Right kidney (tissue), 9 donors: ENCODE measurements at places on chromosomes 1 and 21.

DNA sequence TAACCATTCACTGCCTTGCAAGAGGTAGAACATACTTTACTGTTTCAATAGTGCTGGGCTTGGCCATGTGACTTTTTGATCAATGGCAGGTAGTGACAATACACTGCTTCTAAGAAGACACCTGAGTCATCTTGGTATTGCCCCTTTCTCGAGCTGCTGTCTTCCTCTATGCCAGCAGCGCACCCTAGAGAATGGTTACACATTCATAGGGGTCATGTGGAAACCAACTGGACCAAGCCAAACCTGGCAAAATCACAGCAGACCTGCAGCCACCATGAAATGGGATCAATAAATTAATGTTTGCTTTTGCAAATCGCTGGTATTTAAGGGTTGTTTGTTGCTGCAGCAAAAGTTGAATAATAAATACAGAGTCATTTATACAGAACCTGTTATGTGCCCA lies 122.3 kb downstream of the GRIK1 start:
- DNase-seq = no peak

DNA sequence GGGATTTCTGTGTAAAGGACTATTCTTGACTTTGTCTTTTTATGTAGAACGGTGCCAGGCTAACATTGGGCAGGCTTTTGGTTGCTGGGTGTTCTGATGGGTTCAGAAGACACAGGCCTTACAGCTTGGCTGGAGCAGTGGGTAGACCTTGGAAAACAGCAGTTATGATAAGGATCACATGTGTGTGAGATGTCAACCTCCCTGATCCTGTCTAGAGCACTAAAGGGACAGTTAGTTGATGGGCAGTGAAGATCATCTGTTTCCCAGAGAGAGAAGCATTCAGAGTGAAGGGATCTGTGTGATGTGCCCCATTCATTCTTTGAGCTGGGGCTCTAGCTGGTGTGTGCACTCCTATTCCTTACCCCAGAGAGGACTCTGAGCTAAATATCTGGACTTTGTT lies 88.0 kb downstream of the NOS1AP start:
- DNase-seq = no peak

DNA sequence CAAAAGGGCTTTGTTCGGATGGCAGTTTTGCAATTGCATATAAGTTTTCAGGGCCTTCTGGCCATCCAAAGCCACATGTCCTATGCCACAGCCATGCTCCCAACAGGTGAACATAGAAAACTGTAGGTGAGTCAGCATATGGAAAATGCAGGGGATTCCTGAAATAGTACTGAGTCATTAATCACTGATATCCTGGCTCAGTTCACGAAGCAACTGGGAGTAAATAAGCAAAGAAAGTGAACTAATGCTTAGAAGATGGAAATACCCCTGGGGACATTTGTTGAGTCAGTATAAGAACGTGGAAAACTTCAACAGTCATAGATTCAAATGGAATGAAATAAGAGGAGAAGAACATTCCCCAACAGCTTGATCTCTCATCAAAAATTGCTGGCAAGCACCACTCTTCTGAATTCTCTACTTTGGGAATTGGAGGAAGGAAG lies 148.9 kb upstream of the RUNX1 start:
- no peak for DNase-seq

DNA sequence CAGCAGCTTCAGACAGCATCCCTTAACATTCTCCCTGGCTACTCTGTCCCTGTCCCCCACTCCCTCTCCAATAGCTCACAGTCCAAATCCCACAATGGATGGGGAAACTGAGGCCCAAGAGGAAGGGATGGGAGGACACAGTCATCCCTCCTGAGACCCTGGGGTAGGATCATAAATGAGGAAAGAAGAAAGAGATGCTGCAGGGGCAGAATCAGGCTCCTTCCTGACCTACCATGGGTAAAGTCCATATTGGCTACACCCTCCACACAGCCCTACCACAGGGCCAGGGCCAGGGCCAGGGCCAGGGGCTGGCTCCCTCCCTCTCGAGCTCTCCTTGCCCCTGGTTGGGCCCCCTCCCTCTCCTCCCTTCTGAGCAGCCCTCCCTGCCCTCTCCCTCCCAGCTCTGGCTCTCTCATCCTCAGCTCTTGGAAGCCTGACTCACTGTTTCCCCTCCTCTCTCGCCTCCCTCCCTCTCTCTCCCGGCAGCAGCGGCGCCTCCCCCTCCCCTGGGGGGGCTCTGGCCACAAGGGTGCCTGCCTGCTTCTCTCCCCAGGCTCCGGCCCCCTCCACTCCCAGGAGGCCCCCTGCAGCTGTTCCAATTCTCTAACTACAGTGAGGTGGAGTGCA lies 4.9 kb downstream of the AHDC1 start:
- peak; percentile 36 for DNase-seq

DNA sequence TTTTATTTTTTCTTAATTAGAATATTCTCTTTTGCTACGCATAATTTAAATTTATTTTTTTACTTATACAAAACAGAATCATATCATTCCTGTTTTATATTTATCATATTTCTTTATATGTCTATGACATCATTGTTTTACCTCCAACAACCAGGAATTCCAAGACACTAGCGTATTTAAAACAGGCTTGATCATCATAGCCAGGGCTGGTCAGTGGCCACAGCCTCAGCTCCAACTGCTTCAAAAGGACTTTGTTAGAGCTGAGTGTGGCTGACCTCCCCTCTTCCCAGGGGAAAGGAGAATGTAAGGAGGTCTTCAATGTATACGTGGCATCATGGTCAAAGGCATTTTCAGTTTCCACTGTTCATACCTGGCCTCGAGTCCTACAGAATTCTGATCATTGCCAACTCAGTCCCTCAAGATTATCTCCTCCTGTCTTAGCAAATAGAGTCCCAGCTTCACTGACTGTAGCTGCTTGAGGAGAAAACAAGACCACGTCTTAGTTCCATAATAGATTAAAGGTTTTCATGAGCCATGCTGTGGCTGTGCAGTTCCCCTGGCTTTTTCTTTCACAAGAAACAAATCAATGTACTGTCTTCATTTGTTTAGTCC lies 444.0 kb downstream of the PTPRC start:
- DNase-seq = no peak

GRCh38 chr1:64343823-64344190 lies 126.1 kb upstream of the CACHD1 start:
- no peak for DNase-seq

GRCh38 chr1:204524986-204525385 lies 8.8 kb downstream of the MDM4 start:
- DNase-seq = no peak

DNA sequence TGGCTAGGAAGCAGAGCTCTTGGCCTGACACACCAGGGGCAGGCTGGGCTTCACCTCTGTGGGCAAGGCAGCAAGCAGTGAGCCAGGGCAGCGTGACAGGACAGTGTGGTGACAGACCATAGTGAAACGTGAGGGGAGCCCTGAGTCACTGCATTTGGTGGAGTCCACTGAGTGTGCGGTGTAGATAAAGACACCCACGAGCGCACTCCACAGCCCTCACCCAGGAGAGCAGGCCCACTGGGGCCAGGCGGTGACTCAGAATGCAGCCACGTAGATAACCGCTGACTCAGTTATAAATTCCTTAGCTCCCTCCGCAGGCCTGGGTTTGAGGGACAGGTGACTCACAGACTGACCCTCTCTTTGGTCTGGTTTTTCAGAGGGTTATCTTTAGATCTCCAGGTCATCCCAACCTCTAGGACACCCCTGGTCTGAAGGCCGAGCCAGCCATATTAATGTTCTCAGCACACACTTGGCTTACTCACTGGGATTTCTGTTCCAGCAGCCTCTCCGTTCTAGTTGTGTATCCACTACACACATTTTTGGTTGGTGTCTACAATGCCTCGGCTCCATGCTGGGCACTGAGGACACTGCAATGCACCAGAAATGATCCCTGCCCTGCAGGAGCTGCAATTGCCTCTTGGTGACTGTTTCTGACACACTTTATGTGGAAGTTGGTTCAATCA lies 90.2 kb upstream of the TSPAN2 start:
- DNase-seq = no peak

DNA sequence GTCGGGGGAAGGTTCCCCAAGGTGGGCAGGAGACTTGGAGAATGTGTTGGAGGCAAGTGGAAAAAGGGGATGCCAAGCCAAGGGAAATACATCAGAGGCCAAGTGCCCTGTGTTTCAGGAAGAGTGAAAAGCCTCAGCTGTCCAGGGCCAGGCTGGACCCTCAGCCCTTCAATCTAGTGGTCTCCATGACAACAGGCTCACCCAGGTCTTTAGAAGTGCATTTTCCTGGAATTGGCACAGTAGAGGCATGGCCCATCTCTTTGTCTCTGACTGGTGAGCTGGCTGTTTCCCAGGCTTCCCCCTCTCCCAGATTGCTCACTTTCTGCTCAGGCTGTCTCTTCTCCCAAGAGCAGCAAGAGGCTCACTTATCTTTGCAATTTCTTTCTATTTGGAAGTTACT lies 10.4 kb upstream of the RHBG start:
- DNase-seq = no peak

DNA sequence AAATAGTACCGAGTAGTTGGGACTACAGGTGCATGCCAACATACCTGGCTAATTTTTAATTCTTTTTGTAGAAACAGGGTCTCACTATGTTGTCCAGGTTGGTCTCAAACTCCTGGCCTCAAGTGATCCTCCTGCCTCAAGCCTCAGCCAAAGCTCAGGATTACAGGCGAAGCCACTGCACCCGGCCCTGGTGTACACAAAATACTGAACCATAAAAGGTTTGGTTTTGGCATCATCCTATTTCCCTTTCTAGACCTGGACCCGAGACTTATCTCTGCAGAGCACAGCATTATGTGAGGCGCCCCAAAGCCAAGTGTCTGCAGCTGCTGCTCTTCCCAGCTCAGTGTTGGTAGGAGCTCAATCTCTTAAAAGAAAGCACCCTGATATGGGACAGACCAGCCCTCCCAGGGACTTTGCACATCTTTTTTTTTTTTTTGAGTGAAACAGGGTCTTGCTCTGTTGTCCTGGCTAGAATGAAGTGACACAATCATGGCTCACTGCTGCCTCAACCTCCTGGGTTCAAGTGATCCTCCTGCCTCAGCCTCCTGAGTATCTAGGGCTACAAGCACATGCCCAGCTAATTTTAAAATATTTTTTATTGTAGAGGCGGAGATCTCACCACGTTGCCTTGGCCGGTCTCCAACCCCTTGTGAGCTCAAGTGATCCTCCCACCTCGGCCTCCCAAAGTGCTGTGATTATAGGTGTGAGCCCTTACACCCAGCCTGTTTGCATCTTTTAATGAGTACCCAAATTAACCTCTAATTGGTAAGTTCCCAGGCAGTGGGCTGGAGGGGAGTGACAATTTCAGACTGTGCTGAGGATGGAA lies 20.4 kb downstream of the TEX35 start:
- no peak for DNase-seq

DNA sequence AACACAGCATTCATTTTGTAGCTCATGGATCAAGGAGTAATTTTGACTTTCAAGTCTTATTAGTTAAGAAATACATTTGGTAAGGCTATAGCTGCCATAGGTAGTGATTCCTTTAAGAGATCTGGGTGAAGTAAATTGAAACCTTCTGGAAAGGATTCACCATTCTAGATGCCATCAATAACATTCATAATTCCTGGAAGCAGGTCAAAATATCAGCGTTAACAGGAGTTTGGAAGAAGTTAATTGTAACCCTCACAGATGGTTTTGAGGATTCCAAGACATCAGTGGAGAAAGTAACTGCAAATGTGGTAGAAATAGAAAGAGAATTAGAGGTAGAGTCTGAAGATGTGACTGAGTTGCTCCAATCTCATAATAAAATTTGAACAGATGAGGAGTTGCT lies 216.6 kb downstream of the GREM2 start:
- DNase-seq = no peak

DNA sequence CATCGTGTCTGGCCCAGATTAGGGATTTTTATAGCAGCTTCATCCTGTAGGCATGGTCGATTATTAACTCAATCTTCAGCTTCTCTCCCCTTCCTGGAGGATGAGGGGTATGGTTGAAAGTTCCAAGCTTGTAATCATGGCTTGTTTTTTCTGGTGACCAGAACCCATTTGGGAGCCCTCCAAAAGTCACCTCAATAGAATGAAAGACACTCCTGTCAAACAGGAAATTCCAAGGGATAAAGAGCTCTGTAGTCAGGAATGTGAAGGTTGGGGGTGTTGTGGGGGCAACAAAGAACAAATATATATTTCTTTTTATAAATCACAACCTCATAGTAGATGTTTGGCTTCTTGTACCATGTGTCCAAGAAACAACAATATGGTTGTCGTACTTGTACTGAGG lies 212.7 kb upstream of the ESRRG start:
- no peak for DNase-seq

GRCh38 chr1:233883671-233884070 lies 20.8 kb upstream of the SLC35F3 start:
- DNase-seq = no peak

GRCh38 chr1:217553949-217554509 lies 76.9 kb downstream of the GPATCH2 start:
- DNase-seq = no peak

GRCh38 chr1:166395729-166396128 lies 228.9 kb upstream of the FAM78B start:
- DNase-seq = no peak

DNA sequence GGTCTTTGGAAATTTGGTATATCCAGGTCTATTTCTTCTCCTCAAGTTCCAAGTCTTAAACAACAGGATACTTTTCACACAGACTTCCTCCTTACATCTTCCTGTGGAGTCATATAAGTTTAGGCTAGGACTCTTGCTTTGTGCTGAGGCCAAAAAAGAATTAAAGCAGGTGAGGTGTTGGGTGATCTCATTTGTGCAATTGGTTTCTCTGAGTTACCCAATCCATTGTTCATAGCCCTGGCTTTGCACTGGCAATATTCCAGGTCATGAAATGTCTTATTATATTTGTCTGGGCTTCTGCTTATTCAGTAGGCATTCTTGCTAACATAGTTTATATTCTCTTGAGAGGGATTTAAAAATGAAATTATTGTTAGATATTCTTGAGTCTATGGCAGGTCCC lies 14.1 kb upstream of the KIAA0040 start:
- DNase-seq = no peak

DNA sequence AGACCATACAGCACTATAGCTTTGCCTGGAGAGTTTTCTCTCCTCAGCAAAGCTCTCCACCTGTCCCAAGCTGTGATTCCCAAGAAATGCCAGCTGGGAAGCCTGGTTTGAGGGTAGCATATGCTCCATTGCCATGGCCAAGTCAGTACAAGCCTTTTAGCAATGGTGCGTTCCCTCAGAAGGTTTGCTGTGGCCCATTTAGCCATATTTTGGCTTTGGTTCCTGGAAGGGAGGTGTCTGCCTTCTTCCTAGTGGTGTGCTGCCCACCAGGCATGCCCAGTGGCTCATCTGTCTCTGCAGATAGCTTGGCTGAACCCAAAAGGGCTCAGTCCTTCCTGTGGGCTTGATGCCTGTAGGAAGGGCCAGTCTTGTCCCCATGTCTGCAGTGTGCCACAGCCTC lies 32.4 kb downstream of the GALNT2 start:
- no peak for DNase-seq

- peak; percentile 39 for DNase-seq
Observed at GRCh38 chr1:22689505-22689904, 21.1 kb upstream of the EPHB2 start.

- no peak for DNase-seq
Observed at GRCh38 chr1:92372164-92372563, 73.3 kb downstream of the RPAP2 start.

GRCh38 chr1:112320058-112320457 lies 76.0 kb upstream of the CTTNBP2NL start:
- DNase-seq = no peak
